ENCODE measurements at places on chromosomes 2 and 18.
A peak's percentile ranks its signal among the peaks of the same experiment; 100 is the strongest.

GRCh38 chr18:76621782-76622495 is 126.9 kb upstream of the ZNF516 start:
- DNase-seq, result no peak

GRCh38 chr2:105320651-105321215 is 8.8 kb downstream of the TGFBRAP1 start:
- DNase-seq, result no peak

DNA sequence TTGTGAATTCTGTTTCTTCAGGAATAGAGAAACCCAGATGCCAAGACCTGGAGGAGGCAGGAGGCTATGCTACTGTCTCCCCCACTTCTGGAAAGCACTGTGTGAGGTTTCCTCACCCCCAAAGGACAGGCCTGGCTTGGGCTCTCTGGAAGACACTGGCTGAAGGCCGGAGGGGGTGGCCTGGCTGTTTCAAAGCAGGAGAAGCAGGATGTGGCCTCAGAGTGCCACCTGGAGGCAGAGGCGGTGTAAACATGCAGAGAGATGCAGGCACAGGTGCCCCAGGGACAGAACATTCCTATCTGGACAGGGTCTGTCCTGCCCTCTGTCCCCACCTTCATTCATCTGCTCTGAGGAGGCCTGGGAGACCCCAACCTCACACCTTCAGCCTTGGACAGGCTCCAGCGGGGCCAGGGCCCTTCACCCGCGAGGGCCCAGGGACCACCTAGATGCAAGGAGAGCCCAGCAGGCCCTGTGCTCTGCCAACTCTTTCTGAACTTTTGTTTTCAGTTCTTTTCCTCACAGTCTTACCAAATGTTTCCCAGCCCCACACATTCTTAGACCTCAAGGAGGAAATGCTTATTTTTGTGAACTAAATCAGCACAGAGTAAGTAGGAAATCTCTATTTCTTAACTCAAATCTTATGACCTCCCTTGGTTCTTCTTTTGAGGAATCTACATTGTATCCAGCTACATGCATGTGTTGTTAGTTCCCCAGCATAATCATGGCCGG is 79.2 kb downstream of the LONRF2 start:
- no peak for DNase-seq

GRCh38 chr2:157155992-157156391 is 101.5 kb upstream of the GALNT5 start:
- DNase-seq, result no peak

DNA sequence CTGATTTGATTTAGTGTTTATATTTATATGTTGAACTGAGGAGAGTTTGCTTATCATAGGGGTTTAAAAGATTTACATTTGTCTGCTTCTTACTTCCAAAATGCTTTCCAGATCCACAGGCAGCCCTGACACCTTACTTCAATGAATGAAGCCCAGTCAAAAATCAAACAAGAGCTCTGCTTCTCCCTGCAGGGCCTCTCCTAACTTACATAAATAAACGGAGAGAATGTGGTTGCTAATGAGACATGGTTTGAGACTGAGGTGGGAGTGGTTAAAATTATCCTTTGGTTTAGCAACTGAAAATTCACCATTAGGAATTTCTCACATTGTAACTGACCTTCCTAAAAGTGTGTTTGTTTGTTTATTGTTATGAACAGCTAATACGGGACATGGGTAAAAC is 612.3 kb upstream of the FANCL start:
- no peak for DNase-seq

DNA sequence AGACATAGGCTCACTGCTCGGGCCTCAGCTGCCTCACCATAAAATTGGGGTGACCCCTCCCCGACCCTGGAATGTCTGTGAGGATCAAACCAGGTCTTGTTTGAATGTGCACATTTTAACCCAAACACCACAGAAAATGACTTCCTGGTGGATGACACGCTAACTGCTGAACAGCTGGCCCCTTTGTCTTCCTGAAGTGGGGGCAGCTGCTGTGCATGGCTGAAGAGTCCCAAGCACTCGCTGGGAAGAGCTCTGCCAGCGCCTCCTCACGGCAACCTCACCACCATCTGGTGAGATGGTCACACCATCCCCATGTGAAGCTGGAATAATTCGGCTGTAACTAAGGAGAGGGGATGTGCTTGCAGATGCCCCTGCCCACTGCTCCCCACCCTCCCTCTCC is 34.0 kb downstream of the AQP12A start:
- DNase-seq, result no peak

DNA sequence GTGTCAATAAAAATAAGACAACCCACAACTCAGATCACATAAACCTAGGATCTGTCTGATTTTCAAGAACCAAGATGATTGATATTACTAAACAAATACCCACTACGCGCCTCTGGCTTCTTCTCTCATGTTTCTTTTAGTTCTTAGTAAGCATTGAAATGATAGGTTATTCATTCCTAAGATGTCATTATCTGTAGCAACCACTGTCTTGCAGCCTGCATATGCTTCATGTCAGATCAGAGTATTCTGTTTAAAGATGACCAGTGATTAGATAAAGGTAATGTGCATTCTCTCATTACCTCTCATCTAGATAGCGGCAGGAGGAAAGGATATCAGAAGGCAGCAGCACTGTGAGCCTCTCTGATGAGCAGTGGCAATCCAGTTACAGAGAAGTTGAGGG is 112.9 kb downstream of the SLC8A1 start:
- DNase-seq, result no peak

GRCh38 chr2:143742581-143742980 is 613.4 kb downstream of the ARHGAP15 start:
- no peak for DNase-seq

GRCh38 chr2:207754498-207755383 is 15.0 kb downstream of the FZD5 start:
- DNase-seq, result no peak

DNA sequence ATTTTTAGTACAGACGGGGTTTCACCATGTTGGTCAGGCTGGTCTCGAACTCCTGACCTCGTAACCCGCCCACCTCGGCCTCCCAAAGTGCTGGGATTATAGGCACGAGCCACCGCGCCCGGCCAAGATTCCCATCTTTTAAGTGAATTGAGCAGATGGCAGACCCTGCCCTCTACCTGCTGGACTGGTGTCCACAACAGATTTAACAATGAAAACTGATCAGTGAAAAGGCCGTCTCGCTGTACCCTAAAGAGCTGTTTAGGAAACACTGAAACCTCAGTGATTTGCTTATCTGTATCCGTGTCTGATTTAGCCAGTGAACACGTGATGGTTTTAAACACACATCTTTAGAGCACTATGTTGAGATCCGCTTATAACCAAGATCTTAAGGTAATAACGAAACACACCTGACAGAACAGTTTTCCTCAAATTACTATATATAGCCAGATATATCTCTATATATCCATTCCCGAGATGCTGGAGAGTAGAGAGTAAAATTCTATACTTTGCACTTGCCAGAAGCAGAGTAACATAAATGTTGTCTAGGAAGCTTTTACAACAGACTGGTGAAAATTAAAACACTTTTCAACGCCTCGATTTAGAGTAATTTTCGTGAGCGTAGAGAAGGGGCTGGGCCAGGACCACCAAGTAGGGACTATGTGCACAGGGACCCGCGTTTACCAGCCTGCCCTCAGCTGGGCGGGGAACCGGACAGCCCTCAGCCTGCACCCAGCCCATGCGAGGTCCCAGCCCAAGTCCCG is 594 bp downstream of the FAM161A start:
- DNase-seq, result no peak

- DNase-seq, result no peak
Observed at GRCh38 chr2:127762846-127763245, 48.1 kb downstream of the WDR33 start.

- DNase-seq, result no peak
Observed at GRCh38 chr2:73289304-73289703, 4.0 kb downstream of the EGR4 start.

DNA sequence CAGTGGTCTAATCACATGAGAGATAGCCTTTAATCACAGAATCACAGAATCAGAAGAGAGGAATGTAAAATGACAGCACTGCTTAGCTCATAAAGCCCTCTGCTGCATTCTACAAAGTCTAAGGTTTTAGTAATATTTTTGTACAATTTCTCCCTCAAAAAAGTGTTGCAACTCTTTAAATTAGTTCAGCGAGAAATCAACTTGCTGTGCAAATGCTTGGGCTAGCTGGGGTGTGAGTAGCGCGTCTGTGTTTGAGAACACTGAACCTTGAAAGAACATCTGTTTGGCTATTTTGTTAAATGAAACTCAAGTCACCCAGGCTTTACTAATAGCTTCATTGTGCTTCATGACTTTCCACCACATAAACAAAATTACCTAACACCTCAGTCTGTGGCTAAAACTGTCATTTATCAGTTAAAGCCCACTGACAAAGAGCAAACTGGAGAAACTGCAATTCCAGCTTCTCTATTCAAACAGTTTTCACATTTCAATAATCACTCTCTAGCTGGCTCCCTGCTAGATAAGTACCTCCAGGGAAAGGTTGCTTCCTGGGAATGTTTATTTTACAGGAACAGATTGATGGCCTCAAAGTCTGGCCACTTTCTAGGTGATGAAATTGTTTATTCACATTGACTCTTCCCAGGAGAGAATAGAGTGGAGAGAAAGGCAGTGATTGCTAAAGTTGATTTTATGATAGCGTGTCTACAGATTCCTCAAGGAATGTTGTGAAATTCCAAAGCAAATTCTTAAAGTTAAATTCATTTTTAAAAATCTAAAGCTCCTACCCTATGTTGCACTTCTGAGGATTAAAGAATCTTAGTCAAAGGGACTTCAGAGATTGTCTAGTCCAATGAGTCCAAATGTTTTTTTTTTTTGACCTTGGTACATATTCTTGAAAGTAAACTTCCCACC is 36.0 kb upstream of the STAT1 start:
- peak; percentile 9 for DNase-seq

- DNase-seq, result no peak
Observed at GRCh38 chr2:47295981-47296635, 106.8 kb upstream of the MSH2 start.

GRCh38 chr2:114128263-114128662 is 238.4 kb downstream of the ACTR3 start:
- DNase-seq, result no peak

GRCh38 chr2:102356381-102356712 is 751 bp downstream of the IL18R1 start:
- no peak for DNase-seq

DNA sequence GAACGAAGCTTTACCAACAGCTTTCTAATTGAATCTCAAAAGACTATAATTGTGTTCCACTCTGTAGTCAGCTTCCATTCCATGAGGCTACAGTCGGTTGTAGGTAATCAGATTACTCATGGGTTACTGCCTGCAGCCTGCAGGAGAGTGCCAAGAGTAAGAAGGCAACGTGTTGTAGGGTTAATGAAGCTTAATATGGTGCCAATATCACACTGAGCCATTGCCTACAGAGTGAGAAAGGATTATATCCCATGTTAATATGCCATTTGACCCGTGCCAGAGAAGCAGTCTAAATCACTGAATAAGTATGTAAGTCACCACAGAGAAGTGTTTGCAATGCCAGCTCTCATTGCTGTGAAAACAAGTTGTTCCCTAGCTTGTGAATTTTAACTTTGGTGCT is 734.5 kb upstream of the ACVR2A start:
- DNase-seq, result no peak

DNA sequence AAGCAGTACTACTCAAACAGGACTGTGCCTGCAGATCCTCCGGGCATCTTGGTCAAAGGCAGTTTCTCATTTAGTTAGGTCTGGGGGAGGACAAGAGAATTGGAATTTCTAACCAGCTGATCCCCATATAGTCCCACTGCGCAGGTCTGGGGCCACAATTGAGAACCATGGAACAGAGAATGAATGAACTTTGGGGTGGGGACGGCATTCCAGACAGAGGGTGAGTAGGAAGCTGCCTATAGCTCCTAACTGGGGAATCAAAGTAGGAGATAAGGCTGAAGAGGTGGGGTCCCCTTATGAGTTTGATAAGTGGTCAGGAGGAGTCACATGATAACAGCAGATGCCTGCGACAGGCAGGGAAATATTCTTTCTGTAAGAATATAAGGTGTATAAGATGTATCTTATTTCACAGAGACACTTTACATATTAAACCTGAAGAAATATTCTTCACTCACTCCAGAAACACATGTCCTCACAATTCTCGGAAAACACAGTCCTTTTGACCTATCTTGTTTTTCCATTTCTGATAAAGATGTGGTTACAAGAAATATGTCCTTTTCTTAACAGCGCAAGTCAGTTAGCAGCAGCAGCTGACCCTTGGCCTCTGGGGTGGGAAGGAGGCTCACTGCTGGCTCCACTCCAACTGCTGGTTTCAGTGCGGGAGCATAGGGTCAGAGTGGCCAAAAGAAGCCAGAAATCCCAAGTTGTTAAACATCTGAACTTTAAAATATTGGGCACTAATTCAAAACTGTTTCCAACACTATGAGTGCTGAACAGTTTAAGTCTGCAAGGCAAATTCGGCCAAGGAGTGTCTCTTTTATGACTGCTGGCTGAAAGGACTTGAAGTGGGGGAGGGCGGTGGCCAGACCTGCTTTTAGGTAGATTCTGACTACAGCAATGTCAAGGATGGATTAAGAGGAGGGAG is 12.6 kb upstream of the TMEM214 start:
- no peak for DNase-seq

GRCh38 chr2:29528891-29529520 is 392.4 kb downstream of the ALK start:
- no peak for DNase-seq

DNA sequence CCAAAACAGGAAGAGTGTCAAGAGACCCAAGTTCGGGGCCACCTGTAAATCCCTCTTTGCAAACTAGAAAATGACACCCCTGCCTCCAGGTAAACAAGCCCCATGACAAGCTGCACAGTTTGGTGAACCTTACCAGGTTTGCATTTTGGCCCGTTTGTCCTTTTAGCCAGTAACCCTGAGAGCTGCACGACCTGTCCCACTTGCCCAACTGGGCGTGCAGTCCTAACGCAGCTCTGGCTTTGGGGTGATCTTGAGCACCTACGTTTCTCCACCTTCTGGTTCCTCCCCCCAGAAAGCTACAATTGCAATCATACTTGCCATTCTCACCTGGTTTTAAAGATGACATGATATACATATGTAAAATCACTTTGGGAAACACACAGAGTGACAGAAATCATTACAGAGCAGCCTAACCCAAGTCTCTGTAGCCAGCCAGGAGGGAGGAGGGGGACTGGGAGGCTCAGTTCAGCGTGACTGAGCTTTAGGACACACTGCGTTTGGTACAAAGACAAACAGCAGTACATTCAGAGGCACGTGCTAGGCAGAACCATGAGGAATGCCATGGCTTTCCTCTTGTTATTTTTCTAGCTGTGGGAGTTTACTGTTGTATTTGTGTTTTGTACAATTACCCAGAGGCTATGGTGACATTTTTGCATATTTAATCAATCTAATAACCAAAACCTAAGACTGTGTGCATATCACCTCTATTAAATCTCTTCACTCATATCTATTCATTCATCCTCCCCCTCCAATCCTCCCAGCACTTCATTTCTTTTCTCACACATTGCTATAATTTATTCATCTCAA is 304.0 kb downstream of the IRS1 start:
- DNase-seq, result no peak

- no peak for DNase-seq
Observed at GRCh38 chr2:31937741-31938140, 73.1 kb downstream of the MEMO1 start.

Data from GM18507 (cell line).